NCI-H526 (cell line): ENCODE measurements at places on chromosomes 16 and 17.

DNA sequence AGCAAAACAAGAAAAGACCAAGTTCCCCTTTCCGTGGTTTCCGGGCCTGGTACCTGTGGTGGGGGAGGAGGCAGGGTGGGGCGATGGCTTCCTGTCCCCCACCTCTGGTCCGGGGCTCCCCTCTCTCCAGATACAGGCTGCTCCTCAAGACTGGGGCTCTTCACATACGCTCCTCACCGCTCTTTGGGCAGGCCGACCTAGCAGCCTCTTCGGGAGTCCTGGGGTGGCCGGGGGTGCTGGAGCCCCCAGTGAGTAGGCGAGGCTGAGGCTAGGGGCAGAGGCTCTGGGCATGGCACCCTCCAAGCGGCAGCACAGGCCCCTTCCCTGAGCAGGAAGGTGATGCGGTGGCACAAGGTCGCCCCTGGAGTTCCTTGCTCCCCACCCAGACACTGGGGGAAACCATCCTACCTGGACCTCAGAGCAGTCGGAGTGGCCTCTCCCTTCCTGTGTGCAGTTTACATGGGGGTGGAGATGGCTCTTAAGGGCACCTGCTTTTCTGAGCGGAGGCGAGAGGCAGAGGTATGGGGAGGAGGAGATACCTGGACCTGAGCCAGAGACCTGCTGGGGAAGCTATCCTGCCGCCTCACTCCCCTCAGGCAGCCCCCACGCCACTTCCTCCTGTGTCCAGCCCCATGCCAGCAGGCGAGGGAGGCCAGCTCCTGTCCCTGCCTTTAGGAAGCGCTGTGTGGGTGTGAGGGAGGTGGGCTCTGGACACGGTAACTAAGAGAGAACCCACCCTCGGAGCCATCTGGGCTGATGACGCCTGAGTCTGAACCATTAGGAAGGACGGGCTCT lies 891 bp downstream of the CORO1A start:
- peak; percentile 45 for DNase-seq

GRCh38 chr17:1362065-1362848 lies 37.8 kb downstream of the YWHAE start:
- DNase-seq = no peak

- peak; percentile 54 for DNase-seq
Observed at GRCh38 chr17:15999974-16000827, 577 bp downstream of the TTC19 start.

- no peak for DNase-seq
Observed at GRCh38 chr17:82110298-82110697, 12.3 kb upstream of the FASN start.
